ENCODE measurements at places on chromosomes 5 and 9. TPM values are rescaled to one million over a fixed set of nuclear protein-coding genes. Genes with fewer than 3 reads are reported as not detected.

The FOXD4 gene
- total RNA-seq = 0.40 TPM

- DNase-seq = peak; percentile 90
- H3K4me1 ChIP-seq = peaks cover 30% of the 10 kb centered on the region
- peak within 1 kb of the TSS; percentile 34 for H3K4me3 ChIP-seq
- H3K27ac ChIP-seq = peak within 1 kb of the TSS; percentile 77
Measured at GRCh38 chr5:176415952-176416924, at the start of gene CLTB. Gene CLTB, minus strand, starts transcription at chr5:176416539. Its CDS starts 176 bp downstream, at chr5:176416363.

The PHF24 gene
- total RNA-seq = 1.3 TPM

The HTR4 gene
- total RNA-seq = not detected

DNA sequence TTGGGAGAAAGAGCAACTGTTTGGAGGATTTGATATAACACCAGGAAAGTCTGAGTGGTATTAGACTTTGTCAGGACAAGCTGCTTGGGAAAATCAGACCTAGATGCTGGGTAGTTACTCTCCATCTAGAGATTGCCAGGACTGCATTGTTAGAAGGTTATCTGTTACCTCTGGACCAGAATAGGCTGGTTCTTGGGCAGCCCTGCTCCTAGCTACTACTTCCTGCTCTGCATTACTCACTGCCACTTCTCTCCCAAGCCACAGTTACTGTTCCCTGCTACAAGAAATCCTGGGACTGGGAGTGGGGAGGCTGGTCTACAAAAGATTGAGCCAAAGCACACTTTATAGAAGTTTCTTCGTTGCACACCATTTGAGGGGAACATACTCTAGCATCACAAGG, 95.5 kb upstream of the KCNN2 start:
- no peaks in the 10 kb centered on the region for H3K27me3 ChIP-seq
- H3K27ac ChIP-seq = no peak overlapping the region
- DNase-seq = no peak

DNA sequence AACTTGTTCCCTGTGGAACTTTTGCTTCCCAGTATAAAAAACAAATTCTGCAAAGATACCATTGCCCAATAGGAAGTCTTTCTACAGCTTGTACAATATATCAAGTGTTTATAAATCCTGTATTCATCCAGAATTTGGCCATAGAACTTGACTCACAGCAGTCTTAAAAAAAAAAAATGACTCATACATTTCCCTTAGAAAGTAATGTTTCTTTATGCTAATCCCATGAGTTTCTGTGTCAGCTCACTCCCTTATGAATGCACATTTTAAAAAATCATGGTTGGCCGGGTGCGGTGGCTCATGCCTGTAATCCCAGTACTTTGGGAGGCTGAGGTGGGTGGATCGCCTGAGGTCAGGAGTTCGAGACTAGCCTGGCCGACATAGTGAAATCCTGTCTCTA, 89.3 kb upstream of the DMRT1 start:
- H3K4me1 ChIP-seq = peaks cover 36% of the 10 kb centered on the region
- DNase-seq = no peak
- H3K27me3 ChIP-seq = no peaks in the 10 kb centered on the region

The GPR21 gene
- 5.1 TPM for total RNA-seq

DNA sequence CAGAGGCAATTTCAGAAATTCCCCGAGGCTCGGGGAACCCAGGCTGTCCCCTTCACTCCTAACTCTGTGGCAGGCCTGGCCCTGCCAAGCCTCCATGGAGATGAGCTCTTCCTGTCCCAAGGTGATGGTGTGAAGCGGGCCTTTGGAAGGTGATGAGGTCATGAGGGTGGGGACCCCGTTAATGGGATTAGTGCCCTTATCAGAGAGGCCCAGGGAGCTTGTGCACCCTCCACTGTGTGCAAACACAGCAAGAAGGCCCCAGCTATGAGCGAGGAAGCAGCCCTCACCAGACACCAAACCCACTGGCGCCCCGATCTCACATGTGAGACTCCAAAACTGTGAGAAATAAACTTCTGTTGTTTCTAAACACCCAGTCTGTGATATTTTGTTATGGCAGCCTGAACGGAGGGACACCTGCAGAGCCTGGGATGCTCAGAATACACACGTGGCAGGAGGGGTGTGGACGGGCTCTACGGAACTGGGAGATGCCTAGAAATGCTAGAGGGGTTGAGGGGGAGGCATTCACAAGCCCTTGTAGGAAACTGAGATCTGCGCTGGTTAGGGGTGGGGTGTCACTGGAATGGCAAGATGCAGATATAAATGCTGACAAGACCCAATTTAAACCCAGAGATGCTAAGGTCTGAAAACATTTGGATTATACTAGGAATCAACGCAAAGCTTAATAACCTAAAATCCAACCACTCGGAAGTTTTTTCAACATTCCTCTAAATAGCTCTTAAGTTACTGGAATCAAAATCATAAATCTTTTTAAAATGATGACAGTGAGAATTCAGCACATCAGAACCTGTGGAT, 46.9 kb downstream of the ADAMTS2 start:
- H3K27ac ChIP-seq = no peak overlapping the region
- H3K4me3 ChIP-seq = no peak overlapping the region
- no peak for DNase-seq

The CDKN2B-AS1 gene
- not detected for total RNA-seq

Measured in thyroid gland (tissue), 4 donors.